Stimulated activated CD8-positive, alpha-beta memory T cell treated with anti-CD3 and anti-CD28 coated beads, Interleukin-4, amount 100 ng/mL, for 24 hours (primary cell): ENCODE measurements at places on chromosomes 12 and 14.

GRCh38 chr14:100436745-100437406, 113.7 kb downstream of the SLC25A47 start:
- DNase-seq: no peak

GRCh38 chr14:75022655-75023054, 19.9 kb downstream of the EIF2B2 start:
- no peak for DNase-seq

DNA sequence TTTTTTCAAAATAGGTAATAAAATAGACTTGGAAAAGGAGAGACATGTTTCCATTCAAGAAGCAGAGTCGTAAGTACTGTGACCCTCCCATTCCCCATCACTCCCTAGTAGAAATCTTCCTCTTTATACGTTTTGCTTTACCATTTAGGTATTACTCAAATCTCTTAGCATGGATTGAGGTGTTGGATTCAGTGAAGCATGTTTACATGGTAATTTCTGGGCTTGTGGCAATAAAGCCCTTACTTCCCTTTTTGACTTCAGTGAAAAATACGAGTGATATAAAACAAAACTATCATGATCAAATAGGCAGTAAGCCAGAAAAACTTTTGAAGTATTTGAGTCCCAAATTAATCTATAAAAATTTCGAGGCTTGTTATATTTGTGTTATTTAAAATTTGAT, 27.4 kb downstream of the RAB21 start:
- DNase-seq: no peak

DNA sequence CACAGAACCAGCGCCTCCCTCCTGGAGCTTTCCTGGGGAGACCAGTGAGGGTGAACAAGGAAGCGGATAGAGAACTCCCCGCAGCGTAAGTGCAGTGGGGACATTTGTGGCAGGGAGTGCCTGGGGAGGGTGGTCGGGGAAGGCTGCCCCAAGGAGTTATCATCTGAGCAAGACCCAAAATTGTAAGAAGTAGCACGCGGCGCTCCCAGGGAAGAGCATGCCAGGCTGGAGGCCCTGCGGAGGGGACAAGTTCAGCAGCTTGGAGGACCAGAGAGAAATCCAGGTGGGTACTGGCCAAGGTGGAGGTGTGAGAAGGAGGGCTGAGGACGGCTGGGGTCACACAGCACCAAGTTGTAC, 46.2 kb upstream of the RIMBP2 start:
- no peak for DNase-seq

DNA sequence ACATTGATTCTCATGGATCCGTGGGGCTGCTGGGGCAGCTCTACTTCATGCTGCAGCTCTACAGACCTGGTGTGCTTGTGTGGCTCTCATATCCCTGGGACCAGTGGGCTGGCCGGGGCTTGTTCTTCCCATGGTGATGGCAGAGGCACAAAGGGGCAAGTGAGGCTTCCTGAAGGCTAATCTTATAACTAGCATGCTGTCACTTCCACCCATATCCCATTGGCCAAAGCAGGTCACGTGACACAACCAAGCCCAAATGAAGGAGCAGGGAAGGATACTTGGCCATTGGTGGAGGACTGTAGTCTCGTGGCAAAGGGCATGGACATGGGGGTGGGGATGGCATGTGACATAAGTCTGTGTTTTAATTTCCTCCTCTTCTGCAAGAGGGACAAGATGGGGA, 9.9 kb downstream of the PLBD2 start:
- no peak for DNase-seq

- DNase-seq: no peak
Observed at GRCh38 chr12:75888874-75889613, 142.5 kb downstream of the PHLDA1 start.

- DNase-seq: no peak
Observed at GRCh38 chr14:64788706-64789105, 84.5 kb downstream of the PLEKHG3 start.

DNA sequence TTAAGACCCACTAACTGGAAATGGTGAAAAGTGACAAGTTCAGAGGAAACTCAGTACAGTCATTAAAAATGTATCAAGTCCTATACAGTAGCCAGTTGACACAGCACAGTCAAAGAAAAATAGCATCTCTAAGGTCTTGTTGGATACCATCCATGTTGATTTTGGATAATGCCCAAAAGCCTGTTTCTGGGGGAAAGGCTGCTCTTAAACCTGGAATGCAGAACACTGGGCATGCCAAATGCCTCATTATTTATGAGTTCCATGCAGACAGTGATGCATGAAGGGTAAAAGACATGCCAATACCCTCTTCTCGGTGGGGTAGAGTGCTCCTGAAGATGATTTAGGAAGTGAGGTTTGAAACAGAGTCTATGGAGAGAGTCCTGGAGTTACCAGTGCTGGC, 29.6 kb downstream of the KCNK13 start:
- DNase-seq: no peak

GRCh38 chr14:74936151-74936550, 13.1 kb upstream of the RPS6KL1 start:
- no peak for DNase-seq

GRCh38 chr12:96057986-96058553, 22.7 kb upstream of the LTA4H start:
- no peak for DNase-seq

DNA sequence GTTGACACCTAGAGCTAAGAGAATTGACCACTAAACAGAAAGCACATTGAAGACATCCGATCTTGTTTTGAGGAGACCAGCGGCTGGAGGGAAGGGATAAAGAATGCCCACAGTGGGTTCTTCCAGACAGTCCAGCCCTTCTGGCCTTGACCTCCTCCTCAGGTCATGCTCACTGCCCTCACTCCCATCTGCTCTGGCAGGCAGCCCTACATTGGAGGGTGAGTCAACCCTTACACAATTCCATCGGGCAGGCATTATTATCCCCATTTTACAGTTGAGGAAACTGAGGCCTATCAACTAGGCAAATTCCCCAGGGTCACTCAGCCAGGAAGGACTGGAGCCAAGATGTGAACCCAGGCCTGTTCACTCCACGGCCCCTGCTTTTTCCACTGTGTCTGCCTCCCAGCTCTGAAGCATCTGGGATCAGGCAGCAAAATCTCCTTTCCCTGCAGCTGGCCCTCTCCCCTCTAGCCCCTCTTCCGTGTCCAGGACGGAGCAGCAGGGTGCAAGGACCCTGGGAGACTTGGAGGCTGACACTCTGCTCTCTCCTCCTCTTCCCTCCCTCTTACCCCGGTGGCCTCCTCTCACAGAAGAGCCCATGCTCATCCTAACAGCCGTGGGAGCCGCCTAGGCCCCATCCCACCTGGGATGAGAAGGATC, 5.3 kb downstream of the SCNN1A start:
- DNase-seq: no peak
